ENCODE measurements at places on chromosomes 11 and 22.

DNA sequence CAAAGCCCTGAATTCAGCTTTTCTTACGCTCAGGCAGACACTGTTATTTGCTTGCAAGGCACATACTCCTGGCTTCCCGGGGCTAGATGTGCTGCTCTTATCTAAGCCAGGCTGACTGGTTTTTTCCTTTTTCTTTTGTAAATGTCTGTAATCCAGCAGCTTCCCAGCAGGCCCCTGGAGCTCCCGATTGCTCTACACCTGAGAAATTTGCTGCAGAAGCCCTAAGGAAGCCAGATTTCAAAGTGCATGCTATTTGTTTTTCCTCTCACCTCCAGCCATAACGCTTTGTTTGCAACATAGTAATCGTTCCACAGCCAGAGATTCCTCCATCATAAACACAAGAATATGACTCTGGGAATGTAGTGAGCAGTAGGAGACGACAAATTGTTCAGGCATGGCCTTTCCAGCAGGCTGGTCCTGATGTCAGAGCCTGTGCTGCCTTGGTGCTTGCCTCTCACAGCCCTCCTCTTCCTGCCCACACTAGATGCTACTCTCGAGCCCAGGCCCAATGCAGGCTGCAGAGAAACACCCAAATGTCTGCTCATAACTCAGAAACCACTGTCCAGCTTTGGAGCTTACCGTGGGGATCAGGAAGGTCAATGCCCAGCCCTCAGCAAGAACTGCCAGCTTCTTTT is 54.7 kb upstream of the SLC6A5 start:
- no peak for DNase-seq

DNA sequence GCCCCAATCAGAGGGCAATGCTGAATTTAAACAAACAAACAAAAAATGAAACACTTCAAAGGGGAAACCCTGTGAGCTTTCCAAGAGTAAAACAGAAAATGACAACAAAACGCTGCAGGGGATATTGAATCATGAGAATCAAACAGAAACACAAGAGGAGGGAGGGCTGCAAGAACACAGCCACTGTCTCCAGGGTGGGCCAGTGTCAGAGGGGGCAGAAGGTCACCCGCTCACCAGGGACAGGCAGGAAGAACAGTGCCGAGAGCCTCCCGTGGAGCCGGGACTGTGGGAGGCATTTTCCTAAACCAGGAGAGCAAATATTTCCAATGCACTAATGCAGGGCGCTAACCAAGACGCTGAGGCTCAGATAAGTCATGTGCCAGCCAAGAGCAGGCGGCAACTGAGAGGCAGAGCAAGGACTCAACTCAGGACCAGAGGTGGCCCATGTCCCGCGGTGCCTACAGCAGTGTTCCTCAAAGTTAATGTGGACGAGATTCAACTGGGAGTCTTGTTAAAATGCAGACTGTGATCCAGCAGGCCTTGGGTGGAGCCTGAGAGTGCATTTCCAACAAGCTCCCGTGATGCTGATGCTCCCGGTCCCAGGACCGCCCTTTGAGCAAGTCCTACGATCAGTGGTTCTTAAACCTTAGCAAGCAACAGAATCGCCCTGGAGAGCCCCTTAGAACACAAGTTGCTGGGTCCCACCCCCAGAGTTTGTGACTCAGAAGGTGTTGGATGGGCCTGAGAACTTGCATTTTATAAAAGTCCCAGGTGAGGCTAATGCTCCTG is 197.2 kb downstream of the TENM4 start:
- DNase-seq = no peak

GRCh38 chr11:72259490-72259889 is 15.5 kb upstream of the PHOX2A start:
- DNase-seq = no peak

- no peak for DNase-seq
Measured at GRCh38 chr22:17007257-17007656, 765 bp downstream of the GAB4 start.

- DNase-seq = no peak
Measured at GRCh38 chr11:48170241-48171233, 46.1 kb upstream of the OR4B1 start.

GRCh38 chr11:8192896-8193209 is 24.0 kb upstream of the RIC3 start:
- DNase-seq = no peak
